ENCODE measurements at places on chromosomes 6 and 20. TPM values are rescaled to one million over a fixed set of nuclear protein-coding genes. Genes with fewer than 3 reads are reported as not detected.

The BAG2 gene
- total RNA-seq = 6.8 TPM

The MOG gene
- total RNA-seq = not detected

The SOX18 gene
- not detected for total RNA-seq

The METTL24 gene
- total RNA-seq = not detected

The SLC17A1 gene
- total RNA-seq = not detected

The BCAS1 gene
- 0.05 TPM for total RNA-seq

The RAB44 gene
- total RNA-seq = not detected

The KCNQ5 gene
- 12.0 TPM for total RNA-seq

The CDSN gene
- total RNA-seq = not detected

GRCh38 chr20:64101731-64102621 is 5.4 kb downstream of the NPBWR2 start:
- DNase-seq = peak; percentile 70

GRCh38 chr20:50724851-50725723 is 6.3 kb upstream of the PARD6B start:
- peak; percentile 91 for DNase-seq

GRCh38 chr6:6971369-6971768 is 136.4 kb upstream of the RREB1 start:
- no peak for DNase-seq

GRCh38 chr20:1619861-1620444 is at the start of gene SIRPB1:
Gene SIRPB1, minus strand, starts transcription at chr20:1620009. Its CDS starts 65 bp downstream, at chr20:1619944.
- DNase-seq = peak; percentile 42

DNA sequence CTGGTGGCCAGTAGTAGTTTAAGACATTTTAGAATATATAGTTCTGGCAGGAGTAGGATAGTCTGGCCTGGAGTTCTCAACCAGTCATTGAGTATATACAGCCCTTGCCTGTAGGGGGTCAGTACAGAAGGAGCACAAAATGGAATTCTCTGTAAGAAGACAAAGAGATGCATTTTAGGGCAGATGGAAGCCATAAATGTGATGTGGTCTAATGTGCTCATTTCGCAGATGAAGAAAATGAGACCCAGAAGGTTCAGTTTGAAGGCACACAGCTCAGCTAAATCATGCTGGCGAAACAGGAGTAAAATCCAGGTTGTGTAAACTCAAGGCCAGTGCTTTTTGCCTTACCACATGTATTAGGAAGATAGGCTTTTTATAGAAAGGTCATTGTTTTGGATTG is 29.6 kb downstream of the QKI start:
- no peak for DNase-seq

- no peak for DNase-seq
Observed at GRCh38 chr6:111237852-111238251, 150.5 kb downstream of the SLC16A10 start.

- no peak for DNase-seq
Observed at GRCh38 chr20:17518339-17519052, 12.7 kb downstream of the BFSP1 start.

- DNase-seq = no peak
Observed at GRCh38 chr6:57242505-57242904, 20.4 kb upstream of the RAB23 start.

- no peak for DNase-seq
Observed at GRCh38 chr20:20608641-20609040, 103.8 kb downstream of the RALGAPA2 start.

DNA sequence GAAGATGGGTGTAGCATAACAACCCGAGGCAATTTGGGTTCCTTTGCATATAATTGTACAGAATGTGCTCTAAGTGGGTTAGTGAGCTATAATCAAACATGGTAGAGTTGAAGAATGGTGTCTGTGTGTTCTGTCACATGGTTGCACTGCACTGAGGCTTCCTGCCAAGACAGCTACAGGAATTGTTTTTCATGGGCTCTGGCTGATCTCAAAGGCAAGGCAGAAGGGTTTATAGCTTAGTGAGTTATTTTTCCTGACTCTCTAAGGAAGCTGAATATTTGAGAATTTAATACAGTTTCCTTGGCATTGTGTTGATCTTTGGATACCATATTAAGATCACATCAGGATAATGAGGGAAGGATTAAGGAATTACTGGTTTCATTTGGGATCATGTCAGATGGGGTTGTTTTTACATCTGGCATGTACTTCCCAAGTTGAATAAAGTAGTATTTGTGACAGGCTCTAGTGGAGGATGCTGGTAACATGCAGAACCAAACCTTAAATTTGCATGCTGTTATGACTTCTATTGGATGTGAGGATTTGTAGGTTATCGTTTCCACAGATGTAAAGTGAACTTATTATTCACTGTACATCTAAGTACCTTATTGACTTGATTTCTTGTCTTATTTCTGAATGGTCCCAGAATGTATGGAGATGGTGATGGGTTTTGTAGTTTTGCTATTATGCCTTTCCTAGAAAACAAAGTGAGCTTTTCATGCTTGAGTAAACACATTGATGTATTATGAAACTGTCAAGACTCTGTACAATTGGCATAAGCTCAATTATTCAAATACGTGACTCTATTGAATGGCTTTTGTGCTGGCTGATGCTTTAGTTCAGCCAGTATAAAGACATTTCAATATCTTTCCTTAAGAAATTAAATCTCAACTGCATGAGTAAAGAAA is 43.3 kb downstream of the LRRC1 start:
- DNase-seq = no peak

- DNase-seq = peak; percentile 38
Observed at GRCh38 chr6:163180874-163181541, 233.5 kb upstream of the QKI start.

- DNase-seq = no peak
Observed at GRCh38 chr6:131400054-131400778, 172.8 kb upstream of the ARG1 start.

GRCh38 chr6:164195942-164196281 is 781.4 kb downstream of the QKI start:
- DNase-seq = no peak

DNA sequence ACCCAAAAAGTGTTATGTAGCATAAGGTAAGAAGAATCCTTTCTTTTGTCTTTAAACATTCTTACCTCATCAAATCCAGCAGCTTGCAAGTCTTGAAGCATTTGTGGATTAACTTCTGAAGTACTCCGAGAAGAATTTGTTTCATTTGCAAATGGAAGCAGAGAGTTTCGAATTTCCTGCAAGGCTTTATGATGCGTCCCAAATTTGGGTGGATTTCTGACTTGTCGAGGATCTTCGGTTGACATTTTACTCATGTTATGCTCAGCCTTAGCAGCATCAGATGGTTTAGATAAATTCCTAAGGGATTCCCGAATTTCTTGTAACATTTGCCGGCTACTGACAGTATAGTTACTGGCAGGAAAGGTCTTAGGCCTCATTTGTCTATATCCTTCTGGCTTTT is 16.2 kb downstream of the LATS1 start:
- no peak for DNase-seq

DNA sequence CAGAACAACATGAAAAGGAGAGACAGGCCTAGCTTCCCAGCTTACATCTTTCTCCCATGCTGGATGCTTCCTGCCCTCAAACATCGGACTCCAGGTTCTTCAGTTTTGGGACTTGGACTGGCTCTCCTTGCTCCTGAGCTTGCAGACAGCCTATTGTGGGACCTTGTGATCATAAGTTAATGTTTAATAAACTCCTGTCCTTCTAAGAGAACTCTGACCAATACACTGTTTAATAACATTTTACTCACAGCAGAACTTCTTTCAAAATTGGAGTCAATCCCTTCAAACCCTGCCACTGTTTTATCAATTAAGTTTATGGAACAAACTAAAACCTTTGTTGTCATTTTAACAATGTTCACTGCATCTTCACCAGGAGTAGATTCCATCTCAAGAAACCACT is 111.4 kb downstream of the PREP start:
- DNase-seq = no peak

- peak; percentile 46 for DNase-seq
Observed at GRCh38 chr6:52333840-52334200, 28.1 kb upstream of the PAQR8 start.

DNA sequence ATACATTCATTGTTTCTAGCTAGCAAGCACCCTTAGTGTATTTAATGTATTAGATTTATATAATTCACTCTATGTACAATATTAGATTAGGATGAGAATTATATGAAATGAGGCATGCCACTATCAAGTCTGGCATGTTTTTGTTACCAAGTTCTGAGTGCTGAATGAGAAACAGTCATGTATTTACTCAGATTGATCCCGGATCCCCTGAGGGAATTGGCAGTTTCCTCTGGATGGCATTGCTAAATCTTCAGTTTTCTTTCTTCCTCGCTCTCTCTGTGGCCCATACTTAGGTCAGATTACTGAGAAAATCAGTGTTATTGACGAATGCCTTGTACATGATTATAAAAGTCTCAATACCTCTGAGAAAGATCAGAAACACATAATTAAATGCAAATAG is 66.6 kb downstream of the CDKAL1 start:
- DNase-seq = no peak

DNA sequence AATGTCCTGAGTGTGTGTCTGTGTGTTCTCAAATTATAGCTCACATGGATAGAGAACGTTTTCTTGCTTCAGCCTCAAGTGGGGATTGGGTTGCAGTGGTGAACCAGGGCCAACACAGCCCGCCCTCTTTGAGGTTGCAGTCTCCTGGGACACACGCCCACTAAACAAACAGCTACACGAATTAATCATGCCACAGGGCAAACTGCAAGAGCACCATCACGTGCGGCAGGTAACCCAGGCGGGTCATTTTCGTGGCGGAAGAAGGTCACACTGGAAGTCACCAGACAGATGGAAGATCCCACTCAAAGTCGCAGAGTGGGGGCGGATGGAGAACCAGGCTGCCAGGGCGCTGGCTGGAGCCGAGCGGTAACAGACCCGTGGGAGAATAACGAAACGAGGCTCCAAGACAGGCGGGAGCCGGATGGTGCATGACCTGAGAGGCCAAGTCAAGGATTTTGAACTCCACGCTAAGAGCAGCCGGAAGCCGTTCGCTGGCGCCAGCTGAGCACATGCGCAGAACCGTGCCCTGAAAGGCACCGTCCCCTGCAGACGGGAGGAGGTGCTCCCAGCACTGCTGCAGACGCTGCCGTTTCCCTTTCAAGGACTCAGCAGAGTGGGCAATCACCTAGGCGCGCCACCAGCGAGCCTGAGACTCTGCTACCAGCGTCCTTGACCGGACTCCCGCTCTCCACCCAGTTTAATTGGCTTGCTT is 10.7 kb downstream of the DLL1 start:
- DNase-seq = peak; percentile 54

- DNase-seq = no peak
Observed at GRCh38 chr6:3433005-3433404, 23.8 kb downstream of the SLC22A23 start.

GRCh38 chr20:14342918-14343317 is 5.5 kb upstream of the FLRT3 start:
- DNase-seq = no peak

GRCh38 chr20:5056801-5057599 is 55.7 kb upstream of the SLC23A2 start:
- DNase-seq = peak; percentile 84

DNA sequence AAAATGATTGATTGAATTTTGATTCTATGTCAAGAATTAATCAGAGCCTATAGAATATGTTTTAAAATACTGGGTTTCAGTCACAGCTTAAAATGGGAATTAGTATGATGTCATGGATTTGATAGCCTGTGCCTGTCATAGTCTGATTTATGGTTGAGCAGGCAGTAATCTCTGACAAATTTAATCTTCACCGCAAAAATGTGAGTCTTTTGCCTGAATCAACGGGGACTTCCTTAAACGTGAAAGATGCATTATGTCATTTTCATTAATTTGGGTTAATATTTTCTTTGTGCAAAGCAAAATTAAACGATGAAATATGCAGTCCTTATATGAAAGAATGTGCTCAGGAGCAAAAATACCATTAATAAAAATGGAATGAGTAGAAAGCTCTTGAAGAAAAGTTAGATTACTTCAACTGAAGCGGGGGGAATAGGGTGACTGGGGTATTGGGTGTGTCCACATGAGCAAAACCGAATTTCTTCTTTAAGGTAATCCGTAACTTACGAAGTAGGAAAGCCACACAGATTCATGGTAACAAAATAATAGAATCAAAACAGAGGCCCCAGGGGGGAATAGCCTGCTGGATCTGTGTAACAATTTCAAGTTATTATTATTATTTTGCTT is 339.6 kb upstream of the NOX3 start:
- DNase-seq = no peak

DNA sequence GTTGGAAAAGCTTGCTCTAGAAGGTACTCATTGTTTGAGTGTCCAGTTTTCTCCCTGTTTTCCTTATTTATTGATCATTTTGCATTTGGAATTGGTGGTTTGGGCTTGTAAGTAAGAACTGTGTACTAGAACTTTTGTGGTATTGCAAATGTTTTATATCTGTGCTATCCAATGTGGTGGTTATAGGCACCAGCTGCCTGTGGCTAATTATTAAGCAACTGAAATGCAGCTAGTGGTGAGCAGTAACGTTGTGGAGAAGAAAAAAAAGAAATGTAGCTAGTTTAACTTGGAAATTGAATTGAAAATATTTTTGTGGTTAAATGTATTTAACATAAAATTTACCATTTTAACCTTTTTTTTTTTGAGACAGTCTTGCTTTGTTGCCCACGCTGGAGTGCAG is 50.7 kb upstream of the MAPK13 start:
- no peak for DNase-seq

DNA sequence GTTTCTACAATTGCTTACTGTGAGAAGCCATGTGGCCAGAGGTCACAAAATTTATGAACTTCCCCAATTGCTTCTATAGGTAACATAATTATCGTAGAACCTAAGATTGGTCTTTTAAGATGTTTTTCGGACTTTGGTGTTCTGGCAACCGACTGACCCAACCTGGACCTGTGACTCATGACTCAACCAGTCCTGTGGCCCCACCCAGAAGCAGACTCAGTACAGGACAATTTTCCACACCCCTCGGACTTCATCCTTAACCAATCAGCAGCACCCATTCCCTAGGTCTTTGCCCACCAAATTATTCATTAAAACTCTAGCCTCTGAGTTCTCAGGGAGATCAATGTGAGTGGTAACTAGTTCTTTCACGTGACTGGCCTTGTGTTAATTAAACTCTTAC is 26.4 kb upstream of the AKAP12 start:
- DNase-seq = no peak

DNA sequence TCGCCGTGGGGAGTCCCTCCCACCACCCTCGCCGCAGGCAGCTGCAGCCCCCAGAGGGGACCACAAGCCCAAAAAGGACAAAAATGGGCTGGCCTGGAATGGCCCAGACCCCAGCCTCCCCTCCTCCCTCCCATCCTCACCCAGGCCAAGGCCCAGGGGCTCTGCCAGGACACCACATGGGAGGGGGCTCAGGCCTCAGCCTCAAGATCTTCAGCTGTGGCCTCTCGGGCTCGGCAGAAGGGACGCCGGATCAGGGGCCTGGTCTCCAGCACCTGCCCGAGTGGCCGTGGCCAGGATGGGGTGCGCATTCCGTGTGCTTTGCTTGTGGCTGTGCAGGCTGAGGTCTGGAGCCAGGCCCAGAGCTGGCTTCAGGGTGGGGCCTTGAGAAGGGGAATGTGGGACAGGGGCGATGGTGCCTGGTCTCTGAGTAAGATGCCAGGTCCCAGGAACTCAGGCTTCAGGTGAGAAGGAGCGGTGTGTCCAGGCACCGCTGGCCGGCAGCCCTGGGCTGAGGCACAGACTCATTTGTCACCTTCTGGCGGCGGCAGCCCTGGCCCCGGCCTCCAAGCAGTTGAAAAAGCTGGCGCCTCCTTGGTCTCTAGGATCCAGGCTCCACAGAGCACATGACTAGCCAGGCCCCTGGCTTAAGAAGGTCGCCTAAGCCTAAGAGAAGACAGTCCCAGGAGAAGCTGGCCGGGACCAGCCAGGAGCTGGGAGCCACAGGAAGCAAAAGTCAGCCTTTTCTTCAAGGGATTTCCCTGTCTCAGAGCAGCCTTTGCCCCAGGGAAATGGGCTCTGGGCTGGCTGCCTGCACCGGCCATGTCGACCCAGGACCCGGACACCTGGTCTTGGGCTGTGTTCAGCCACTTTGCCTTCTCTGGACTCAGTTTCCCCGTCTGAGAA is 35.2 kb upstream of the MRGBP start:
- no peak for DNase-seq

All from activated naive CD4-positive, alpha-beta T cell treated with anti-CD3 and anti-CD28 coated beads for 36 hours (primary cell).